Right renal pelvis (tissue), 4 donors: ENCODE measurements at places on chromosomes 6 and 20.
A peak's percentile ranks its signal among the peaks of the same experiment; 100 is the strongest.

- no peak for DNase-seq
Measured at GRCh38 chr20:54123587-54124180, 50.1 kb downstream of the CYP24A1 start.

- DNase-seq = no peak
Measured at GRCh38 chr6:153167061-153167891, 36.2 kb upstream of the RGS17 start.

GRCh38 chr6:13795041-13795750 lies 19.2 kb downstream of the MCUR1 start:
- peak; percentile 68 for DNase-seq

- DNase-seq = no peak
Measured at GRCh38 chr6:45970326-45970725, 45.3 kb downstream of the CLIC5 start.

- no peak for DNase-seq
Measured at GRCh38 chr6:159170333-159170672, 1.1 kb downstream of the FNDC1 start.

- no peak for DNase-seq
Measured at GRCh38 chr6:151807513-151808370, at the start of gene ESR1. Gene ESR1, plus strand, starts transcription at chr6:151807682. Its CDS starts 231 bp downstream, at chr6:151807913.

GRCh38 chr20:35134472-35134871 lies 12.7 kb downstream of the EDEM2 start:
- DNase-seq = no peak

GRCh38 chr6:161242779-161243693 lies 30.8 kb downstream of the AGPAT4 start:
- DNase-seq = no peak

GRCh38 chr20:1877609-1878200 lies 17.5 kb upstream of the SIRPA start:
- no peak for DNase-seq

GRCh38 chr20:62159839-62160238 lies 16.3 kb downstream of the SS18L1 start:
- no peak for DNase-seq

- no peak for DNase-seq
Measured at GRCh38 chr6:4981761-4982160, 22.1 kb downstream of the RPP40 start.

DNA sequence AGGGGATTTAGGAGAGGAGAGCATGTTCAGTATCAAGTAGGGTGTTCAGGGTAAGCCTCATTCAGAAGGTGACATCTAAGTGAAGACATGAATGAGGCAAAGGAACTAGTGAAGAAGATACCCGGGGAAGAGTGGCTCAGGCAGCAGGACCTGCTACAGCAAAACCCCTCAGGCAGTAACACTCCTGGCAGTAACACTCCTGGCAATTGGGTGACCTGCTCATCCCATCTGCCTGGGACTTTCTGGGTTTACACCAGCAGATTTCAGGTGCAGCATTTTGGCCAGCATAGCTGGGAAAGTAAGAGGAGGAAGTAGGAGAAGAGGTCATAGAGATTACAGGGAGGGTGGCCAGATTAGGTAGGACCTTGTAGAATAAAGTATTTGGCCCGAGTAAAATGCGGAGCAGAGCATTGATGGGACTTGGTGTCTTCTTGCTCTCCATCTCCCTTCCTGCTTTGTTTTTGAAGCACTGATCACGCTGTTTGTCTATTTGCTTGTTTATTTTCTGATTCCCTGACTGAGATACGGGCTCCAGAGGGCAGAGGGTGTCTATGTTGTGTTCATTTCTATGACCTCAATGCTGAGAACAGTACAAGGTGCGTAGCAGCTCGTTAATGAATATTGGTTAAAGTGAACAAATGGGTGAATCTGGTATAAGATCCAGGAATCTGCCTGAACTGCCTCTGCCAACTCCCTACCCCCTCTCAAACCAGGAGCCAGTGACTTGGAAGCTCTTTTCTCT lies 88.3 kb downstream of the IYD start:
- no peak for DNase-seq

- no peak for DNase-seq
Measured at GRCh38 chr6:170282512-170283158, 8.2 kb downstream of the DLL1 start.

- no peak for DNase-seq
Measured at GRCh38 chr20:51305316-51306052, 237.0 kb downstream of the NFATC2 start.

- no peak for DNase-seq
Measured at GRCh38 chr6:135883536-135883935, 32.0 kb downstream of the PDE7B start.

GRCh38 chr20:44104798-44105517 lies 82.0 kb downstream of the JPH2 start:
- no peak for DNase-seq

GRCh38 chr6:29958046-29958445 lies 15.7 kb downstream of the HLA-A start:
- DNase-seq = no peak

- no peak for DNase-seq
Measured at GRCh38 chr20:35820715-35821114, 48.9 kb downstream of the PHF20 start.

GRCh38 chr6:292506-293192 lies 362 bp downstream of the DUSP22 start:
- DNase-seq = no peak

DNA sequence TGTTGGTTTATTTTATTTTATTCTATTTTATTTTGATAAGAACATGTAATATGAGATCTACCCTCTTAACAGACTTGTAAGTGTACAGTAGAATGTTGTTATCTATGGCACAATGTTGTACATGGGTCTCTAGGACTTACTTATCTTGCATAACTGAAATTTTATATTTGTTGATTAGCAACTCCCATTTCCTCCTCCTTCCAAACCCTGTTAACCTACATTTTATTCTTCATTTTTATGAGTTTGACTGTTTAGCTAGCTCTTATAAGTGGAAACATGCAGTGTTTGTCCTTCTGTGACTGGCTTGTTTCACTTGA lies 37.9 kb upstream of the BCAS1 start:
- no peak for DNase-seq

- no peak for DNase-seq
Measured at GRCh38 chr6:139628270-139628669, 253.8 kb upstream of the CITED2 start.

DNA sequence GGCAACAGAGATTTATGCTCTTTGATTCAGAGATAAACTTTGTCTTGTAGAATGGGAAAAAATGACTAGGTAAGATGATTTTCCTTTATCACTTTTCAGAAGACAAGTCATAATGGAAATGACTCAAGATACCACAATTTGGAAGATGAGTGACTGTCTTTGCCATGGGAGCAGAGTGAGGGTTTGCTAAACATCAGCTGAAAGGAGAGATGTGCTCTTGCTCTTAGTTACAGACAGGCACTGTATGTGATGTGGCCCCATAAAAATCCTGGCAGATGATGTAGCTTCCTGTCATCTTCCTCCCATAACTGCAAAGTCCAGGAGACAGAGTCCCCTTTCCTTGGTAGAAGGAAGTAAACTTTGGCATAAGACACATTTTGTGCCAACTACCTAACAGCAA lies 47.6 kb downstream of the BACH2 start:
- no peak for DNase-seq

DNA sequence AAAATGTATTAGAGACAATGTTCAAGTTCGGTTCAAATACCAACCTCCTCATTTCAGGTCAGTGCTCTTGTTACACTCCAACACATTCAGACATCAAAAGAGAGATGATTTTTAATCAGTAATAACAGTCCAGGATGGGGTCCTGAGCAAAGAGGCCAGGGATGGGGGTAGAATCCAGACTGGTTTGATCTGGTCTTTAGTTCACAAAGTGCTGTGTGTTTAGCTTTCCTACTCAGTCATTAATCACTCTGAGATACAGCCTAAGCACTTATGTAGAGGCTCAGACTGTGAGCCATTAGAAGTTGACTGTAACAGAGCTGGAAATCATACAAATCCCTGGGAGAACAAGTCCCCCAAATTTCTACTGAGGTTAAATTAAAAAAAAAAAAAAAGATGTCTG lies 241.6 kb downstream of the PTPRK start:
- DNase-seq = no peak

- no peak for DNase-seq
Measured at GRCh38 chr6:83470001-83470400, 39.1 kb upstream of the ME1 start.

DNA sequence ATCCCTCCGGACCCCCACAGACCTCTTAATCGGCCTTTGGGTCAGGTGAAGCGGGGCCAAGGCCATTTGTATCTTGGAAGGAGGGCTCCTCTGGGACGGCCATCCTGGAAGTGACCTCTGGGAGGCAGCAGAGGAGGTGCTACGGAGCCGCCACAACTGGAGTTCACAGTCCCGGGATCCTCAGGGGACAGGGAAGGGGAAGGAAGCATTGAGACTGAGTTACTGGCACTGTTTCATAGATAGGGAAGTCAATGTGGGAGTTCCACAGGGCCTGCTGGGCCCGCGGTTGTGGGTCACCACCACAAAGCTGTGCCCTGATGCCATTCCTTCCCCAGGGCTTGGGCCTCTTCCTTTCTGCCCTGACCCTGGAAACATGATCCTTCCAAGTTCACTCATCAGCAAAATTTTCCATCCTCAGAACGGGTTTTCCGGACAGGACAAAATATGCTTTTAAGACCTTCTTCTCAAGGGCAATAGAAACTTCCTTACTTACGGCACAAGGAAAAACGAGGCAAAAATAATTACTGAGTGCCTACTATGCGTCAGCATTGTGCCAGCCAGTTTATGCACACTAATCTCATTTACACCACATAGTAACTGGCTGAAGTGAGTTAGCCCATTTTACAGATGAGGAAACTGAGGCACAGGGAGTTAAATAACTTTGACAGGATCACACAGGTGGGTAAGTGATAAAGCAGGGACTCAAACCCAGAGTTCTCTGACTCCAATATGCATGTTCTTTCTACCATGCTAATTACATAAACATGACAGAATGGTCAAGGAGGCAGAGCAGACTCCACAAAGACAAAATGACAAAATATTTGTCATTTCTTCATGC lies 143.8 kb downstream of the UNC5CL start:
- DNase-seq = no peak

- DNase-seq = no peak
Measured at GRCh38 chr6:7201732-7202541, 94.2 kb downstream of the RREB1 start.

GRCh38 chr20:3876676-3877075 lies 12.5 kb upstream of the PANK2 start:
- DNase-seq = no peak

- DNase-seq = no peak
Measured at GRCh38 chr20:51512645-51513044, 29.9 kb downstream of the NFATC2 start.

DNA sequence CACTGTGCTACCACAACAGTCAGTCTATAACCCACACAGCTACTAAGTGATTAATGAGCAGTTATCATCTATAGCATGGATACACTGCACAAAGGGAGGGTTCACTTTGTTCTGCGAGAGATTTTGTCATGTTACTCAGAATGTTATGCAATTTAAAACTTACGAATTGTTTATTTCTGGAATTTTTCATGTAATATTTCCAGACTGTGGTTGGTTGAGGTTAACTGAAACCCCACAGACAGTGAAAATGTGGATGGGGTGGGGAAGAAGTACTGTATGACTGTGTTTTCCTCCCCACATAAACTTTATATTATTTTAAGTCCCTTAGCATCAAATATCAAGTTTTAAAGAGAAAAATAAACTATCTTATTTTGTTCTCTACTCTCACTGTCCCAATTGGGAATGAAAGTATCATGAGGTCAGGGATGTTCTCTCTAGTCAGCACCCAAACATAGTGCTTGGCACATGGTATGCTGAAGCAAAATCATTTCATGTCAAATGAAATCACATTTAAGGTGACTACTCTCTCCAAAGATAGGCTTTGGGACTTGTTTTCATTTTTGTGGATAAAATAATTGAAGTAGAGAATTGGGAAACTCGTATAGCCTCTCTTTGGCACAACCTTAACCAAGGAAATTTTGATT lies 25.4 kb downstream of the DOP1A start:
- no peak for DNase-seq

DNA sequence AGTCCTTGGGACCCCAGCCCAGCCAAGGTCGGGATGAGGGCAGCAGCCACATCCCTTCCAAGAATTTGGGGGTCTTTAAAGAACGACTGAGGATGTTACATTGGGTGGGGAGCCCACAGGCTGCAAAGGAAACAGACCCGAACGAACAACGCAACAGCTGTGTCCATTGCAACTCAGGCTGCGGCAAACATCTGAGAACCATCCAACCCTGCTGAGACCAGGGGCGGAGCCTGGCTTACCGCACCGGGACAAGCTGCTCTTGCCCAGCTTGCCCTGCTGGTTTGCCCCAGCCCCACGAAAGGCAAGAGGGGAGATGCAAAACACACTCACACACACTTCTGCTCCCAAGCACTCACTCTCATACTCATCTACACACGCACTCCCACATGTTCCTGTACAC lies 21.5 kb upstream of the TAF4 start:
- no peak for DNase-seq

DNA sequence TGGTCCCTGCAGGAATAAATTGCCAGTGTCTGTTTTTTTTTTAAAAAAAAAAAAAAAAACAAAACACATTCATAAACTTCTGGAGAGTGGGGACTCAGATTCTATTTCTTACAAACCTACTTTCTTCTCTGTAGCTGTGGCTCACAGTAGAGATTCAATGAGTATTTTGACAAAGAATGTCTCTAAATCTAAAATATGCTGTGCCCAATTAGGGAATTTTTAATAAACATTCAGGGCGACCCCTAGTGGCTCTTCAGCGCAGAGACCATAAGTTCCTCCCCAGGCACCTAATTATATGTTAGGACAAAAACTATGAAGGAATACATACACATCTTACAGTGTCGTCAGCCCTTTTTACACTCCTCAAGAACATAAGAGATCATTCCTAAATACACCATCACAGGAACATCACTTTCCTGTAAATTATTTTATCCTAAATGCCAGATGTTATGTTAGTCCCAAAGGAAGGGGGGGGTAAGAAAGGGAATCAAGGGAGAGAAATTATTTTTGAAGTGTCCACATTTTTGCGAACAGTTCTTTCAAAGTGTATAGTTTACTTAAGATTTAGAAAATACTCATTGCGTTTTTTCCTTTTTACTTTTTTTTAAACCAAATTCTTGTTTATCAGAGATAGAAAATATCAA lies 21.8 kb upstream of the NAA20 start:
- no peak for DNase-seq

GRCh38 chr6:36443471-36444428 lies 950 bp downstream of the KCTD20 start:
- DNase-seq = no peak
